ENCODE measurements at places on chromosomes 6 and 20.

- no peak for DNase-seq
Measured at GRCh38 chr6:162343936-162344645, 383.5 kb downstream of the PRKN start.

GRCh38 chr20:61901392-61902220, 164.1 kb downstream of the TAF4 start:
- no peak for DNase-seq

GRCh38 chr6:68951270-68951669, 316.2 kb downstream of the ADGRB3 start:
- no peak for DNase-seq

- no peak for DNase-seq
Measured at GRCh38 chr20:43843965-43844660, 70.5 kb upstream of the TOX2 start.

- no peak for DNase-seq
Measured at GRCh38 chr6:9515633-9516606, 899.0 kb downstream of the TFAP2A start.

DNA sequence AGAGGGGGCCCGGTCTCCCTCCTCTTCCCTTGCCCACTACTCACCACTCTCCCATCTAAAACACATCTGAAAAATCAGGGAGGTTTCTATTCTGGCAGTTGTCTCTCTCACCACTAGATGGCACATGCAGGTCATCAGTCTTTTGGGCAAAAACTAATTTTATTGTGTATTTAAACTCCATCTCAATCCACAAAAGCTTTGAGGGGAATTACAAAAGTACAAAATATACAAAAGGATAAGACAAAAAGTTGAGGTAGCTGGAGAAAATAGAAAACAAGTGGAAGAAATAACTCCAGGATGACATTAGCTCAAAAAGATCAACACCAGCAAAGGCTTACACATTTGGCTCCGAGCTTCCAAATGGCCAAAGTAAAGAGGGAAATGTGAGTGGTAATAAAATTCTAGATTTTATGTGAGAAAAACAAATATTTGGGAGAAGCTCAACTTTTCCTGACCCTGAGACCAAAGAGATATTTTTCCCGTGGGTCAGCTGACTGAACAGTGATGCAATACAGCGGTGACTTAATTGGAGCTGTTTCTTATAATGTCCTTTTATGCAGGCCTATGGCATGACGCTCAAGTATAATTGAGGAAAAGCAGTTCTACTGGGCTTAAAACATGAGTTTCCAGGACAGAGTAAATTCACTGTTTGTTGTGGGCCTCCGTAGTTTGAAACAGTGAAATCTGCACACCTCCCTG, 79.8 kb upstream of the CHD6 start:
- no peak for DNase-seq

- no peak for DNase-seq
Measured at GRCh38 chr6:8337147-8337546, 98.2 kb downstream of the SLC35B3 start.

- DNase-seq: no peak
Measured at GRCh38 chr20:50286609-50287008, 96.0 kb downstream of the CEBPB start.

DNA sequence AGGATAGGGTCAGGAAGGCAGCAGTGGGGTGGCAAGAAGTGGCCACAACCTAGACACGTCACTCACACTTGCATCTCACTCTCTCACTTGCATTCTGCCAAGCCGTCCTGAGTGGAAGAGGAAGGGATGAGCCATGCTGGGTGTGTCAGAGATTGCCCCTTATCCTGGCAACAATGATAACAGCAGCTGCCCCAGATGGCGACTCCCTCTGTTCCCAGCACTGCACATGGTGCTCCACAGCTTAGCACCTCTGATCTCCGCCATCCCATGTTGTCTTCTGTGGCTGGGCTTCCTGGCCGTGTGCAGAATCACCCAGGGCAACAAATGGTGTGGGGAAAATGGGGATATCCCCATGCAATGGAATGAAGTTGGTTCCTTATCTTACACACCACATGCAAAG, 11.1 kb downstream of the KCNB1 start:
- DNase-seq: no peak

GRCh38 chr6:130229645-130230044, 6.9 kb upstream of the SAMD3 start:
- DNase-seq: no peak

DNA sequence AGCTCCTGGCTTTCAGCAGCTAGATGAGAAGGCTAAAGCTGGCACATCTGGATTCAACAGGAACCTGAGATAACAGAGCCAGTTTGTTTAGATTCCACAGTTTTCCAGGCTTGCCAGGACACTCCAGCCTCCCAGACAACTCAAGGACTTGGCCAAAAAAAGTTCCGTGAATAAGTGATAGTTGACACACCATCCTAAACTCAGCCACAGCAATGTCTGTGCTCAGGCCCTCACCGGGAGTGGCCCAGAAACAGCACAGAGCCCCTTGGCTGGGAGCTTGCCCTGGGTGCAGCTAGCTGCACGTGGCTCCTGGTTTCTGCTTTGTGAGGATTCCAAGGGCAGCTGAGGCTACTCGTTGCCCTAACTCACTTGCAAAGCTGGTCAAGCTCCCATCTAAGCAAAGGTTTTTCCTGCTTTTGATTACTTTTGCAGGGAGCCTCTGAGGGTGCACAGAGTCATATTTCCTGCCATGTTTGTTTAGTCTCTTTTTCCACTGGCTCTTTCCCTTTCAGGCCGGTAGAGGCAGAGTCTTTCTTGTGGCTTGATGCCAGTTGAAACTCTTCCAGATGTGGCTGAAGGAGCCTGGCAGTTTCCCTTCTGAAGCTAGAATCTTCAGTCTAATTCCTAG, 118.3 kb upstream of the ECI2 start:
- no peak for DNase-seq

Measured in activated T-cell treated with anti-CD3 and anti-CD28 coated beads for 24 hours (primary cell).